ENCODE measurements at places on chromosomes 13 and 19. TPM values are rescaled to one million over a fixed set of nuclear protein-coding genes. Genes with fewer than 3 reads are reported as not detected.

The ZSCAN1 gene
- 1.6 TPM for total RNA-seq

The ZNF544 gene
- 57.1 TPM for total RNA-seq

The MEF2B gene
- 0.18 TPM for total RNA-seq

The DCT gene
- total RNA-seq, result 0.41 TPM

The PRSS57 gene
- 3.1 TPM for total RNA-seq

The GSX1 gene
- not detected for total RNA-seq

The TUBA3C gene
- total RNA-seq, result not detected

The KASH5 gene
- not detected for total RNA-seq

The NCAN gene
- total RNA-seq, result 0.23 TPM

The TEX101 gene
- total RNA-seq, result not detected

The KLK2 gene
- not detected for total RNA-seq

The BRSK1 gene
- 11.2 TPM for total RNA-seq

The CASP14 gene
- 0.12 TPM for total RNA-seq

The SPIB gene
- total RNA-seq, result 1.5 TPM

The SIGLEC8 gene
- 0.06 TPM for total RNA-seq

The LSM4 gene
- total RNA-seq, result 148 TPM

The EFNB2 gene
- 57.2 TPM for total RNA-seq

The DLL3 gene
- total RNA-seq, result 0.35 TPM

The LGALS14 gene
- total RNA-seq, result not detected

The FGF21 gene
- total RNA-seq, result not detected

The CGB3 gene
- not detected for total RNA-seq

The IL12RB1 gene
- 1.3 TPM for total RNA-seq

The ZNF724 gene
- 10.0 TPM for total RNA-seq

The LYPD3 gene
- total RNA-seq, result 0.70 TPM

The USHBP1 gene
- 9.8 TPM for total RNA-seq

The OLFM2 gene
- 22.2 TPM for total RNA-seq

The CEACAM4 gene
- total RNA-seq, result 2.2 TPM

The CDC42EP5 gene
- total RNA-seq, result 35.3 TPM

The NCCRP1 gene
- 2.3 TPM for total RNA-seq

The TGFBR3L gene
- total RNA-seq, result not detected

The FCHO1 gene
- total RNA-seq, result 4.7 TPM

The NPHS1 gene
- total RNA-seq, result 32.8 TPM

The KL gene
- total RNA-seq, result 44.2 TPM

The GJB2 gene
- total RNA-seq, result 2.3 TPM

The TBXA2R gene
- 5.6 TPM for total RNA-seq

The MATK gene
- 1.3 TPM for total RNA-seq

The ZFR2 gene
- 0.41 TPM for total RNA-seq

The CCL25 gene
- total RNA-seq, result not detected

The CYP2A6 gene
- not detected for total RNA-seq

The TJP3 gene
- 18.3 TPM for total RNA-seq

The C19orf67 gene
- not detected for total RNA-seq

The ZFP82 gene
- total RNA-seq, result 10.9 TPM

The SIGLEC10 gene
- 2.4 TPM for total RNA-seq

The MBD3 gene
- total RNA-seq, result 74.8 TPM

The DACT3 gene
- total RNA-seq, result 28.4 TPM

The IGFL1 gene
- total RNA-seq, result not detected

The ACP7 gene
- total RNA-seq, result 0.23 TPM
